ENCODE measurements at places on chromosomes 7 and 10.

GRCh38 chr7:21028186-21028585 lies 241.5 kb upstream of the SP8 start:
- no peak for DNase-seq

DNA sequence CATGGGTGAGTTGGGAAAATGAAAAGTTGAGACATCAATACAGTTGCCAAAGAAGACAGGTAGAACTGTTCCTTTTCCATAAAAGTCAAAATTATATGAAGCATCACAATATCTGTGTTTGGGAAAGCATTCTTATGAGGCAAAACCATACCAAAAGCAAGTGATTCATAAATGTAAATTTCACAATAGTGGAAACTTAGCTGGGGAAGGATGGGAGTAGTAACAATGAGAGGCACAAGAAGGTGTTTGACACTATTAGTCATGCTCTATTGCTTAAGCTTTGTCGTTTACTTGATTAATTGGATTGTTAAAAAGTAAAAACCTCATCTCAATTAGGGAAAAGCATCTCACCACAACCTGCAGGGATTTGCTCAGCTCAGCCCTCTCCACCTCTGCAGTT lies 240.2 kb downstream of the C7orf25 start:
- DNase-seq = no peak

DNA sequence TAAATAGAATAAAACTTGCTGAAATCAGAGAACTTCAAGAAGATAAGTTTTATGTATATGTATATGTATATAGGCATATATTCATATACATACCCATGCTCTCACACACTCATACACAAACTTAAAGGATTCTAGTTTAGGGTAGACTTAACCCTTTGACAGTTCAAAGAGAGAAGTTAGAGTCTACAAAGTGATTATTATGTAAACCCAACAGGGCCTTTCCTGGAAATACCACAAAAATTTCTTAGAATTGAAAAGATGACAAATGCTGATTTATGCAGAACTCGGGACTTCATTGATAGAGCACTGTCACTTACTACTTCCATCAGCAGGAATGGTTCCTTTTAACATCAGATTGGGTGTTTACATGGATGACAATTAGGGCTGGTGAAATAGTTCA lies 763.5 kb downstream of the AUTS2 start:
- DNase-seq = no peak

- no peak for DNase-seq
Measured at GRCh38 chr10:100864978-100865377, 47.8 kb upstream of the SLF2 start.

DNA sequence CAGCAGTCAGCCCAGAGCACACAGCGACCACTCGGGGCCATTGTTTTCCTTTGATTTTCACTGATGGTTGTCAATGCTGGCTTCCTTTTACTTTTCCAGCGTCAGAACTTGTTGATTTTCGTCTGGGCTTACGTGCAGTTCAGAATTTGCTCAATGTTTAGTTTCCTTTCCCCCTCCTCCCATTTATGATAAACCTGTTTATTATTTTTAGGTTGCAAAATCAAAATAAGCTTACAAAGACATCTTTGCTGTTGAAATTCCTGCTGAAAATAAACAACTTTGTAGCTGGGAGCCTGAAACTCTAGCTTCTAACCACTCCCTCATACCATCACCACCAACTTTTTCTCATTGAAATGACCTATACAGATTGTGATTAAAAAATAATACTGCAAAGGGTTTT lies 83.1 kb upstream of the LYZL1 start:
- DNase-seq = no peak

DNA sequence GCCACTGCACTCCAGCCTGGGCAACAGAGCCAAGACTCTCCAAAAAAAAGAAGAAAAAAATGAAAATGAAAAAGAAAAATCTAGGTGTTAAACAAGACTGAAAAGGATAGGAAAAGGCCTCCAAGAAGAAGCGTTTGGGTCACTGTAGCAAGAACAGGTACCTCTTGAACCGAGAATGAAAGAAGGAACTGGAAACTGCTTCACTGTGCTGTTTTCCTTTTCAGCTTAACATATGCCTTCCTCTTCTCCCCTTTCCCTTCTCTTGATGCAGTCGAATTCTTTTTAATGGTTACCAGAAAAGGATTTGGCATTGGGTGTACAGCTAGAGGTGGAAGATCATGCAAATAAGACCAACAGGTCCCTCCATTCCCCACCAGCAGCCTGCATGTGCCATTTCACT lies 28.1 kb downstream of the LRRC4 start:
- DNase-seq = no peak

DNA sequence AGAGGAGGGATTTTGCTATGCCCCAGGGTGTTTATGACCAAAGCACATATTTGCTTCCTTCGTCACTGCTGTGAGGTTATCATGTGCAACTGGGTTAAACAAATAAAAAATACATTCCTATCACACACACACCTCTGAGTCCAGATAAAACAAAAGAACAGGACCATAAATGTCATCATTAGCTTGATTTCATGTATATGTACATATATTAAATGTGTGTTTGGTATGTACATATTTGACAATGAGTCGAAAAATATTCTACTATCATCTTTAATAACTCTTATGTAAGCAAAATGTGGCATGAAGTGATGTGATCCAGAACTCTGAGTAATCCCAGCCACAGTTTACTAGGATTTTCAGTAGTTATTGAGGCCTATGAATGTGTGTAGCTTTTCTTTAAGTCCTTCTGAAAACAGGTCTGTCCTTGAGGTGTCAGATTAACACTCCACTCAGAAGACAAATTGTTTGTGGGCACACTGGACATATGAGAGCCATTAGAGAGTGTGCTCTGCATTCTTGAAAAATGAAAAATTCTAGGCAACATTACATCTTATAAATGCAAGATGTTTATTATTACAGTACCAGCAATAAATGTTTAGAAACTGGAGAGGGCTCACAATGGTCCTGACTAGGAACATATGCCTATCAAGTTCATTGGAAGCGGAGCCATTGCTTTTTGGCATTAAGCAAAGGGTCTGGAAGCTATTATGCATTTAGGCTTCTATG lies 335.1 kb upstream of the SEMA3A start:
- DNase-seq = no peak

All from activated CD4-positive, alpha-beta T cell treated with anti-CD3 and anti-CD28 coated beads, Interleukin-2, amount 10 ng/mL, durations not matched to agents 24 days and 14 days (primary cell).